ENCODE measurements at places on chromosomes 5 and 9. TPM values are rescaled to one million over a fixed set of nuclear protein-coding genes. Genes with fewer than 3 reads are reported as not detected.

ERAP2 gene
- 1.4 TPM for total RNA-seq

ANXA6 gene
- 51.2 TPM for total RNA-seq

CRB2 gene
- 0.13 TPM for total RNA-seq

MINAR2 gene
- not detected for total RNA-seq

RANBP3L gene
- total RNA-seq, result not detected

THBS4 gene
- 0.06 TPM for total RNA-seq

ZDHHC11 gene
- 15.8 TPM for total RNA-seq

NRG2 gene
- 2.5 TPM for total RNA-seq

IL9 gene
- total RNA-seq, result not detected

CD72 gene
- 0.22 TPM for total RNA-seq

CYSRT1 gene
- total RNA-seq, result 5.0 TPM

GARIN3 gene
- not detected for total RNA-seq

PTPN3 gene
- 17.5 TPM for total RNA-seq

NR2F1 gene
- total RNA-seq, result 4.7 TPM

OBP2B gene
- not detected for total RNA-seq

BARHL1 gene
- total RNA-seq, result 0.03 TPM

NDFIP1 gene
- total RNA-seq, result 48.4 TPM

KLHL3 gene
- total RNA-seq, result 0.13 TPM

SPINK6 gene
- total RNA-seq, result 0.75 TPM

KIF24 gene
- 3.5 TPM for total RNA-seq

GRIN3A gene
- not detected for total RNA-seq

SPINK5 gene
- not detected for total RNA-seq

TERT gene
- 2.9 TPM for total RNA-seq

SLC26A2 gene
- total RNA-seq, result 46.0 TPM

ABLIM3 gene
- total RNA-seq, result 23.7 TPM

NR6A1 gene
- total RNA-seq, result 1.4 TPM

IRX4 gene
- 0.34 TPM for total RNA-seq

All from A549 treated with AZD2906 at 1 μM for 4 hours (cell line).